ENCODE measurements at places on chromosomes 6 and 20.

- no peak for DNase-seq
These were observed 53.0 kb downstream of the ADAT2 start for GRCh38 chr6:143397227-143398222.

- DNase-seq: no peak
These were observed 479.4 kb upstream of the JARID2 start for GRCh38 chr6:14766391-14766994.

DNA sequence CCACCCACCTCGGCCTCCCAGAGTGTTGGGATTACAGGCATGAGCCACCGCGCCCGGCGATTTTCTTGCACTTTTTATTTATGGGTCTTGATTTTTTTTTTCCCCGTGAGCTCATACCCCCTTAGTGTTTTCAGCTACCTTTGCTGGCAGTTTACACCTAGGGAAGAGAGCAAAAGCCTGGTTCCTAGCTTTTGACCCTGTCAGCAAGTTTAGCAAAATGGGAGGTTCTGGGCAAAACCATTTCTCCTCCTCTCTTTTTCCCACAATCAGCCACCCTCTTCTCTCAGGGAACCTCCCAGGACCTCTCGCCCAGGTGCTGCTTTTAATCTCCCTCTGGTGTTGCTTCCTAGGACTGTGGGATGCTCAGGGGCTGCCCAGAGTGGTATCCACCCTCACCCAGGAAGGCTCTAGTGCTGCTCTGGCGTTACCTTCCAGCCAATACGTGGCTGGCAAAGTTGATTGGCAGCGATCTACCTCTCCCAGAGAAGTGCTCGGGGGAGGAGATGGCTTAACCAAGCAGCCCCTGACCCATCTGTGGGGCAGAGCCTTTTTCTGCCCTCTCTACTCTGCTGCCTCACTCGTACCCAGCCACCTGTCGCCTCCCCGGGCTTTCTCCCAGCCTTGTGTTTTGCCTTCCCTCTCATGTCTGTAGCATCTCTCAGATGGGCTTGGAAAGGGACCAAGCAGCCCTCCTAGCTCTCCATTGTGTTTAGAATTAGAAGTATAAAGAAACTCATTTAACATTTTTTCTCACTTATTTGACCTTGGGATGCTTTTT, 37.4 kb downstream of the KAT14 start:
- no peak for DNase-seq

- DNase-seq: no peak
These were observed 16.8 kb upstream of the CCN2 start for GRCh38 chr6:131967948-131968347.

DNA sequence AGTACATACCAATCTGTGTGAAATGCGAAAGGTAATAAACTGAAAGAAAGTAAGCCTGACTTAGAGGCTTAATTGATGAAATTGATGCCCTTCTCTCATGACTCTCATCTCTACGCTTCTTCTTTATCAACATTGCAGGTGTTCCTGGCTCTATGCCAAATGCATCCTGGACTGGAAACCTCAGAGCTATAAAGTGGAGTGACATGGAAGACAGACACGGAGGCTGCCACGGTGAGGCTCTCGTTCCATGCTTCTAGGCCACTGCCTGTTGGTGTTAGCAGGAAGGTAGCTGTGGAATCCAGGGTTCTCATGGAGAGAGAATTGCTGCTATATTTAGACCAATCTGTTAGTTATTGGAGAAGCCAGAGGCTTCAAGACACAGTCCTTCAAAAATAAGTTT, 73.2 kb downstream of the C6orf52 start:
- DNase-seq: no peak

DNA sequence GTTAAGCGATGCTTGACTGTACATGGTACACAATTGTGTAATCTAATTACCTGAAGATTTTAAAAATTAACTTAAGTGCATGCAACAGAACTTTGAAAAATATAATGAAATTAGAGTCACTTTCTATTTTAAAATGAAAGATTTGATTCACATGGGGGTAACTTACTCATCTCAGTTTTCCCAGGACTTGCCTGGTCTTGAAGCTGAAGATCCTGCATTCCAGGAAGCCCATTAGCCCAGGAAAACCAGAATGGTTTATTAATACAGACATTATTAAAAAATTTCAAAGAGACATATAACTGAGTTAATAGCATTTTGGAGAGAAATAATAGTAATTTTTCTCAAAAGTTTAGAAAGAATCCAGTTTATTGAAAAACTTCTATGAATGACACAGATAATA, 190.6 kb downstream of the SIM1 start:
- no peak for DNase-seq

GRCh38 chr20:2302384-2303060, 6.7 kb downstream of the TGM3 start:
- no peak for DNase-seq

- DNase-seq: no peak
These were observed 19.9 kb upstream of the BPIFA2 start for GRCh38 chr20:33148040-33148439.

GRCh38 chr6:166987930-166988329, 11.3 kb upstream of the CEP43 start:
- no peak for DNase-seq

DNA sequence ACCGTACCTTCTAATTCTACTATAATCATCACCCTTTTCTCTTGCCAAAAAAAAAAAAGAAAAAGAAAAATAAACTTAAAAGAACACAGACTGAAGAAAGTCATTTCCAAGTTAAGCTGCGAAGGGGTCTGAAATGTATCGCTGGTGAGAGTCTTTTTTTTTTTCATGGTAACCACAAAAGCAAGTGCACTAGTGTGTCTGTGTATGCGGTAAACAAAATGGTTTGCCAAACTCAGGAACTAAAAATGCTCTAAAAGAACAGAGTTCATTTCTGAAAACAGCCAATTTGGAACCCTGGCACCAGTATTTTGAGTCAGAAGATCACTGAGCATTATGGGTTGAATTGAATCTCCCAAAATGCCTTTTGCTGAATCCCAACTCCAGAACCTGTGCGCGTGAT, 46.6 kb downstream of the CDH4 start:
- DNase-seq: no peak

- DNase-seq: no peak
These were observed 30.7 kb upstream of the RIN2 start for GRCh38 chr20:19727251-19727847.

DNA sequence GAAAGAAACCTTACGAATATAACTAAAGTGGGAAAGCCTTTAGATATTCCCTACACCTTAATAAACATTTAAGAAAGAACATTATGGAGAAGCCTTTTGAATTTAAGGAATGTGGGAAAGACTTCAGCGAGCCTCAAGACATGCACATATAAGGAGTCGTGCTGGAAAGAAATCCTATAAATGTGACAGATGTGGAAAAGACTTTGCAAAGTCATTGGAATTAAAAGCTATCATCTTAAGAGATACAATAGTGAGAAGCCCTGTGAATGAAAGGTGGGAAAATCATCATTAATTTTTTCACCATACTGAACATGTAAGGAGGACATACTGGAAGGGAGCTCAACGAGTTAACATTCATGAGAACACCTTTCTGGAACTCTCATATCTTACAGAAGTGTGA, 650.5 kb upstream of the DEFB115 start:
- no peak for DNase-seq

GRCh38 chr6:136750696-136751521, 41.4 kb downstream of the MAP3K5 start:
- no peak for DNase-seq

GRCh38 chr6:79600812-79601609, 30.1 kb upstream of the SH3BGRL2 start:
- no peak for DNase-seq

- DNase-seq: no peak
These were observed 125.1 kb downstream of the TCP11 start for GRCh38 chr6:35015996-35016395.

GRCh38 chr20:13021205-13021970, 12.6 kb downstream of the SPTLC3 start:
- no peak for DNase-seq

- DNase-seq: peak; percentile 56
These were observed 2.2 kb upstream of the TUBB2B start for GRCh38 chr6:3229566-3230178.

DNA sequence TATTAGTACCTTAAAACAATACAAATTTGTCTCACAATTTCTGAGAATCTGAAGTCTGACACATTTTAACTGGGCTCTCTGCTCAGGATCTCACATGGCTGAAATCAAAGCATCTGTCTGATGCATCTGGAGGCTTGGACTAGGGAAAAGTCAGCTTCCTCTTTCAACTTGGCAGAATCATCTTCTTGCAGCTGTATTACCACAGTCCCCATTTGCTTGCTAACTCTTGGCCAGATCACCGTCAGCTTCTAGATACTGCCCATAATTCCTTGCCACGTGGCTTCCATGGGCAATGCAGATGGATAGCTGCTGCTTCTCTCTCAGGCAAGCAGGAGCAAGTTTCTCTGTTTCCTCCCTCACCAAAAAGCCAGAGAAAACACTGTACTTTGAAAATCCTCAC, 1106.4 kb upstream of the CITED2 start:
- DNase-seq: no peak

GRCh38 chr6:136921936-136922684, at the start of gene SLC35D3:
TSS of gene SLC35D3 (plus strand) at chr6:136922301. CDS start at chr6:136922429, 128 bp downstream.
- peak; percentile 40 for DNase-seq

DNA sequence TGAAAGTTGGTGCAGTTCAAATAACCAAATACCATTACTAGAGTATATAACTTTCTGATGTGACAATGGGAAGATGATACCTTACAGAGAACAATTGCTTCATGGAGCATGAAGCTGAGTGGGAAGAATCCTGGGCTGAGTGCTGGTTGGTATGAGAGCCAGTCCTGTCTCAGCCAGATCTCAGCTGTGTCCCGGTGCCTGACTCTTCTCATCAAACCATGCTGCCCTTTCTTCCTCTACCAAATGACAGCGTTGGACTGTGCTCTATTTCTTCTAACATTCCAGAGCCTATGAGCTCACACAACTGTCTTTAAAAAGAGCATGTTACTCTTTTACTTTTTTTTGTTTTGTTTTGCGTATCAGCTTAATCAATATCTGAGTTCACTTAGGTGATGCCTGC, 27.5 kb upstream of the PBOV1 start:
- no peak for DNase-seq

GRCh38 chr6:68677058-68677457, 42.0 kb downstream of the ADGRB3 start:
- no peak for DNase-seq

DNA sequence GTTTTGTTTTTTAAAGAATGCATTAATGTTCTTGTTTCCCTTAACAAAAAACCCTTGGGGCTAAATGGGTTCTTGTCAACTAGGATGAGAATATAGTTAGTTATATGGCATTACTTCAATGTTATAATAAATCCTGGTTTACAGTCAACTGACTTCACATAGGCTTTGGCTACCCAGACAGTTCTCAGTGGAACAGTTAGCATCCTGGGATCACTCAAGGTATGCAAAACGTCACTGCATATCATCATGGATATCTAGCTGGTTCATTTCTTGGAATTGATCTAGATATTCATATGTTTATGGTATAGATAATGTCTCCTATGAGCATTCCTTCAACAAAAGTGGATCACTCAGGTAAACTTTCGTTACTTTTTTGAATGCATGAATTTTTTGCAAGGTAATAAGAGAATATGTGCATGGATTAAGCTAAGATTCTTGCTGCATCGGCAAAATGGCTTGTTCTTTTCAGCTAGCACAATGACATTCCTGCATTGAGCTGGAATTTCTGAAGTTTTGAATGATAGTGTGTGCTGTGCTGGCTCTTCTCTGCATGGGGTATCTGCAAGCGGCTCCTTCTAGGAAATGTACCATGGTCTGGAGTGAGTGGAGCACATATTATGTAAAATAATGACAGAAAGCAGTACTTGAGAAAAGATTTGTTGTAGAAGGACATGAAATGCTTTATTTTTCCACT, 138.9 kb downstream of the ADGRG6 start:
- DNase-seq: no peak

GRCh38 chr6:30884521-30885480, 482 bp downstream of the DDR1 start:
- DNase-seq: peak; percentile 67

- no peak for DNase-seq
These were observed 31.8 kb upstream of the ZNF133 start for GRCh38 chr20:18256440-18257090.

DNA sequence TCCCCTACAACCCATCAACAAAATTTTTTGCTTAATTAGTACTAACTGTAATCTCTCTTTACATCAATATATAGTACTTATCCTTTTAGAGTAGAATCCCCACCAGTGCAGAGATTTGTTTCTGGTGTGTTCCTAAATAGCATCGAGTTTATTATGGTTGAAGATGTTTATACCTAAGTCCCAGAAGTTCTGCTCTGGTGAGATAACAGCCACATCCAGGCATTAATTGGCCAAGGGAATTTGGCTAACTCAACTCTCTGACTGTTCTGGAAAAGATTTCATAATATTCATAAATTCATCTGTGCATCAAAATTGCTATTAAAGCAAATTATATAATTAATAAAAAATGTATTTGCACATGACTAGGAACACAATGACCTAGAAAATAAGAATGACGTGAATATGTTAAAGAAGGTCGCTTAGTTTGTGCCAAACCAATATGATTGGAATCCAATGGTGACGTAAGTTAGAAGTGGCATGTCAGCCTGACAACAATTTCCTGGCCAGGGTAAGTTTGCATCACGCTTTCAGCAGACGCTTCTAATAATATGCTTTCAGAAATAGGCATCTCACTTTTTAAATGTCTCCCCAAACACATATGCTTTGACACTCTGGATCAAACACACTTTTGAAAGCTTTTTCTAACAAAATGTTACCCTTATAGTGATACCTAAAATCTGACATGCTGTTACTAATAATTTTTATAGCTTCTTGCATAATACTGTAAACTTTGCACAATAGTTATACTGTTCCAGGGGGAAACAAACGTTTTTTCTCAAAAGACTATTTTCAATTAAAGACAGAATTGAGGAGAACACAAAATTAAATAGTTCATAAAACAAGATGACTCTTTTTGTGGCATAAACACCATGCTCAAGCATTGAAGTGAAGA, 236.7 kb downstream of the TENT5A start:
- no peak for DNase-seq

- DNase-seq: no peak
These were observed 42.4 kb downstream of the PMEPA1 start for GRCh38 chr20:57667388-57667787.
